ENCODE measurements at places on chromosomes 2 and 18.

- DNase-seq = no peak
Observed at GRCh38 chr2:73415906-73416305, 30.3 kb downstream of the ALMS1 start.

DNA sequence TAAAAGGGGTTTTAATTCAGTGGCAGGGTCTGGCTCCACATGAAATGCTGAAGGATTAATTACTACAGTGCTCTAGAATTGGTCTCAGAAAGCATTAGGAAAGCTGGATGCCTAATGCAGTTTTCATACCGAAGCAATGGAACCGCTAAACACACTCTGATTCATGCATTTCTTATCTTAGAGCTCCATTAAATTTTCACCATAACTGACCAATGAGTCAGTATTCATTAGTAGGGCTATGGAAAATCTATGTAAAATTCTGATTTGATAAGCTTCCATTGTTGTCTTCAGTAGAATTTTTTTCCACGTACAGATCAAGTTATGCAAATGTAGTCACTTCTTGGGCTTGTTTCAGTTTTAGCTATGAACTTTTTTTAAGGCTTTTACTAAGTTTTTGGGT lies 359.9 kb downstream of the ARHGAP15 start:
- DNase-seq = peak; percentile 62

GRCh38 chr2:152307863-152308262 lies 27.1 kb upstream of the FMNL2 start:
- no peak for DNase-seq

DNA sequence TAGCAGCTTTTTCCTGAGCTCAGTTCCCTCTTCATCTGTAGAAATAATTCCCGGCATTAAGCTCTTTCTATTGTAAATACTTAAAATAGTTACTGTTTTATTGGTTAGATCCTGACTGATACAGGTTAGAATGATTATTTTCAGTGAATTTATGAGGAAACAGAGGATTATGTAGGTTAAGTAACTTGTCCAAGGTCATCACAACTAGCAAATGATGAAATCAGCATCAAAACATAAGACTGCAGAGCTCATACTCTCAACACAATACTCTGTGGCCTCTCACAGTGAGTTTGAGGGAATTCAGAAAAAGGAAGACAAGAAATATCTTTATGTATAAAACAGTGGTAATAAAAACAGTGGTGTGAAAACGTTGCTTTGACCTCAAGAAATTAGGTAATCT lies 113.2 kb upstream of the DLX2 start:
- no peak for DNase-seq

DNA sequence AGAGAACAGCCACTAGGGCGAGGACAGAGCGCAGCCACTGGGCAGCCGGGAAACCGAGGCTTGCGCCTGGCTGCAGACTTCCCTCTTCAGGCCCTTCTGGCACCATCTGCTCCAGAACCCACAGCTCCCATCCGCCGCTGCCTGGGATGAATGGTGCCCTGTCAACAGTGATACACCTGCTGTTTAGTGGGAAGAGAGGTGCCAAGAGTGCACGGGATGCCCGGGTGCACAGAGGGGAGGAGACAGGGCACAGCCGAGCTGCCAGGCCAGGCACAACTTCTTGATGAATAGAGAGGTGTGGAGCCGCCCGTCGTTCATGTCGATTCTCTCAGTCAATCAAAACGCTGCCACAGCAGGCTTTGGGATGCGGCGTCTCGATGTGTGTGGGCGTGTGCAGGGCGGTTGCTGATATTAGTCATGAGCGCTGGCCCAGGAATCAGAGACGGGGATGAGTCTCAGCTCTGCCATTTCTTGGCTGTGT lies 39.5 kb downstream of the RRM2 start:
- no peak for DNase-seq

DNA sequence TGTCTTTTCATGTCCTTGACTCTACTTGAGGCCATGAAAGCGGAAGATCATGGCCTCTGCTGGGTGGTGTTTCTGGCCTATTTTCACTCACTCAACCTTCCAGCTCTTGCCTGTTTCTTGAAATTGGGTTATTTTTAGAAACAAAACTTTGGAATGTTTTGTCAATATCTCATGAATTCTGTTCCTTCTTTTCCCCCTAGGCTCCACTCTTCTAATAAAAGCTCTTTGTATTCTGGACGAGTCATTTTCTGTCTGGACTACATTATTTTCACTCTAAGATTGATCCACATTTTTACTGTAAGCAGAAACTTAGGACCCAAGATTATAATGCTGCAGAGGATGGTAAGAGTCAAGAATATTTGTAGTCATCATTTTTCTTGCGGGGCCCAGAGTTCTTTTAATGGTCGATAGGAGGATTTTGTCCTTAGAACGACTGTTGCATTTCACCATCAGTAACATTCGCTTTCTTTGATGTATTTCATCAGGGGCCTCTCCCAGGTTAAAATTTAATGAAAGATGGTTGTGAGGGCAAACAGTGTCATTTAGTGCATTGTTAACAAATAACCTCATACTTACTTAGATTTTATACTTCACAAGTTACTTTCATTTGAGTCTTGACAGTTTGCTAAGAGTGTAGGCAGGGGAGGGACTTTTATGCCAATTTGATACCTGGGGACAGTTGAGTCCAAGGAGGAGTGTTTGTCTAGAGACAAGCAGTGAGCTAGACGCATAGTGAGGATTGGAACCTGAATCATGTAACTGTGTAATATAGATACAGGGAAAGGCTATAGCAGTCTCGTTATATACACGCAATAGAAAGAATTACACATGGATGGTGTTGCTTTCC lies 64.6 kb downstream of the TRPM8 start:
- no peak for DNase-seq

DNA sequence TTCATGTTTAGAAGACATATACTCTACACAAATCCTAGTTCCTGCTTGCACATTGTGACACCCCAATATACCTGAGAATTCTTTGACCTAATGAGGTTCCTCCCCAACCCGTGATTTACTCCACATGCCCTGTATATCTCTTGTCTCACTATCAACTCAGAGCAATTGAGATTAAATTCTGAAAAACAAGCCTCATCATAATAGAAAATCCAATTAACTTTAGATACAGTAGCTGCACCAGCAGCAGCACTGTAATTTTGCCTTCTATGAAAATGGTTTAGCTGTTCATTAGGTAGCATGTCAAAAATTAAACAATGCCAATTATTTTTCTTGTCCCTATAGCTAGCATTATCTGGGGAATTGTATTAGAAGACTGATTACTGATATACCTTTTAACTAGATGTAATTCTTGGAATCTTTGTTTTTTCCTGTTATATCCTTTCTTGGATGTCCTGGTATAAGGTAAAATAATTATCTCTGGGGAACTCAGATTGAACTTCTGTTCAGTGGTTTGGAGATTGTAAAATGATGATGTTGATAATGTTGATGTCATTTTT lies 218.9 kb upstream of the TANK start:
- no peak for DNase-seq

DNA sequence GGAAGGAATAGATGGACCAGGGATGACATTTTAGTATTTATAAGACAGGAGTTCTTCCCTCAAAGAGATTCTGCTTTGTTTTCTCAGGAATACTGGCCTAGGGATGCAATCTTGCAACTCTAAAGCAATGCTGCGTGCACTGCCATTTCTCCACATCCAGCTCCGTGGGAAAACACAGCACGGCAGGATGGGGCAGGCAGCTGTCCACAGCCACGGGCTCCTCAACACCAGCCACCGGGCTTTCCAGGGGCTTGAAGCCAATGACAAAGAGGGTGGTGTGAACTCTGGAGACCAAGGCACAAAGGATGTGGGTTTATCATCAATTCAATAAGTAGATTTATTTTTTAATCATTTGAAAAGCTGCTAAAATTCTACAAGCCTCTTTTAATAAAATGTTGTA lies 49.3 kb downstream of the CABYR start:
- DNase-seq = no peak

Measured in astrocyte of the cerebellum (primary cell).